ENCODE measurements at places on chromosomes 11 and 22.

DNA sequence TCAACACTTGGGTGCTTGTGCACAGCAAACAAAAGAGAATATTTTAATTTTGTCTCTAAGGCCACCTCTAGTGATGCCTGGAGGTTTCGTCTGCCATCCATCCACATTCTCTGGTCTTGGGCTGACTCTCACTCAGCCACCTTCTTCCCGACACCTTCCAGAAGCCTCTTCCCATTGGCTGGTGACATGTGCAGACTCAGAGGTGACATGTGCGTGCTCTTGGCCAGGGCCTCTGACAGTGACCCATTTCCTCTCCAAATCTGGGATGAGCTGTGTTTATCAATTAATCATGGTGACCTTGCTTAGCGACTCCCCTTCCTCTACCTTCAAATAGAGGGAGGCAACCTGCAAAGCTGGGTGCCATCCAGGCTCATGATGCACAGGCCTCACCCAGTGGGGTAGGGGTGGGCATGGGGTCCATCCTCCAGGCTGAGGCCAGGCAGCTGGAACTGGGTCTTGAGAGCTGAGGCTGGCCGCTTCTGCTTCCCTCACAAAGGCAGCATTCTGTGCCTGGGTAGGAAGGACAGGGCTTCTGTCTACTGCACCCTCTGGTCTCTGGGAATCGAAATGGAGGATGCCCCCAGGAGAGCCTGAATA is 91.8 kb downstream of the DHCR7 start:
- no peak for DNase-seq

DNA sequence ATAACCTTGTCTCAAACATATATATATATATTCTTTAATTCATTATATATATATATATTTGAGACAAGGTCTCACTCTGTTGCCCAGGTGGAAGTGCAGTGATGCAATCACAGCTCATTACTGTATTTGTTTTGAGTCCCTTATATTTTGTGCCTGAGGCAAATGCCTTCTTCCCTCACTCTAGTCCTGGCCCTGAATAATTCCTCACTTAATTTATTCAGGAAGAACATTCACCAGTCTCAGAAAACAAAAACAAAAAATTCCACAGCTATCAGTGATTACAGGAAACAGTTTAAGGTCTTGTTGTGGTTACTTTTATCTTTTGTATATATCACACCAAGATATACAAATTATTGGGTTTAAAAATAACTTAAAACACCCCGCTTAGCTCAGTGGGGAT is 155.7 kb downstream of the CWF19L2 start:
- no peak for DNase-seq

DNA sequence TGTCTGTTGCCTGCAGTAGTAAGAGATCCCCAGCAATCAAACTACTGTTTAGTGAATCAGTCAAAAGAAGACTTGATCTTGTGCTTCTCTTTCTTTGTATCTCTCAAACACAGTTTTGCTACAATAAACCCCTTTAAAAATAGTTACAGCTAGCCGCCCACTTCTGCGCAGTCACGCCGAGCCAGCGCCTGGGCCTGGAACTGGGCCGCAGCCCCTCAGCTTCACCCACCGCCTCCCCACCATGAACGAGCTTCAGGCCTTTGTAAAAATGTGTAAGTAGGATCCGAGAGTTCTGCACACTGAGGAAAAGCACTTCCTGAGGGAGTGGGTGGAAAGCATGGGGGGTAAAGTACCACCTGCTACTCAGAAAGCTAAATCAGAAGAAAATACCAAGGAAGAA is 60.5 kb downstream of the CWC15 start:
- no peak for DNase-seq

DNA sequence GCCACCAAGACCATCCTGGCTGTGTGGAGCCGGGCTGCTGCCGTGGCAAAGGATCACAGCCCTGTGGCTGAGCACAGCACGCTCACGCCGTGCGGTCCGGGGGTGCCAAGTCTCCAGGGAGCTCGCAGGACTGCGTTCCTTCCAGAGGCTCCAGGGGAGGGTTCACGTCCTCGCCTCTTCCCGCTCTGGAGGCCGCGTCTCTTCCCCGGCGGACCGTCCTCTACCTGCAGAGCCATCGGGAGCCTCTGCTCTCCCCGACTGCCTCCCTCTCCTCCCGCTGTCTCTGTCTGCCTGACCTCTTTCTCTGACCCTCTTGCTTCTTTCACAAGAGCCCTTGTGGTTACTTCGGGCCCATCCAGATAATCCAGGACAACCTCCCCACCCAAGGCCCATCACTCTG is 11.4 kb upstream of the MUC5AC start:
- no peak for DNase-seq

- DNase-seq: no peak
These were observed 10.4 kb downstream of the OR51T1 start for GRCh38 chr11:4891996-4892640.

DNA sequence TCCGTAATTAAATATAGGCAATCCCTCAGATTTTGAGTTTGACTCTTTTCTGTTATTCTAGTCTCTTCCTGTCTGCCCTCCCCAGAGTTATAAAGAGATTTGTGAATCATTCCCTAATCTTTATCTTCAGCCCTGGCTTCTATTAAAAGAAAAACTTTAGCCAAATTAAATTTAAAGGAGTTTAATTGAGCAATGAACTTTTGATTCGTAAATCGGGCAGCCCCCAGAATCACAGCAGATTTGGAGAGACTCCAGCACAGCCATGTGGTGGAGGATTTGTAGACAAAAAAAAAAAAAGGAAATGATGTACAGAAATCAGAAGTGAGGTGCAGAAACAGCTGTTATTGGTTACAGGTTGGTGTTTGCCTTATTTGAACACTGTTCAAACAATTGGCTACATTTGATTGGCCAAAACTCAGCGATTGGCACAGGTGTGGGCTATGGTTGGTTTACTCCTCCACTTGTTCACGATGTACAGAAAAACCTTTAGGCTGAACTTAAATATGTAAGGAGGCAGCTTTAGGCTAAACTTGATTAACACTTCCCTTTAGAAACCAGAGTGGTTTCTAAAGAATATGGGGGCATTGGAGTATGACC is 2.3 kb upstream of the ALKBH8 start:
- DNase-seq: no peak

- DNase-seq: no peak
These were observed 34.1 kb upstream of the TXNRD2 start for GRCh38 chr22:19975707-19976035.

GRCh38 chr22:27107824-27108223 is 450.4 kb downstream of the MIAT start:
- DNase-seq: no peak

- no peak for DNase-seq
These were observed 22.3 kb upstream of the MICAL2 start for GRCh38 chr11:12088047-12088481.

DNA sequence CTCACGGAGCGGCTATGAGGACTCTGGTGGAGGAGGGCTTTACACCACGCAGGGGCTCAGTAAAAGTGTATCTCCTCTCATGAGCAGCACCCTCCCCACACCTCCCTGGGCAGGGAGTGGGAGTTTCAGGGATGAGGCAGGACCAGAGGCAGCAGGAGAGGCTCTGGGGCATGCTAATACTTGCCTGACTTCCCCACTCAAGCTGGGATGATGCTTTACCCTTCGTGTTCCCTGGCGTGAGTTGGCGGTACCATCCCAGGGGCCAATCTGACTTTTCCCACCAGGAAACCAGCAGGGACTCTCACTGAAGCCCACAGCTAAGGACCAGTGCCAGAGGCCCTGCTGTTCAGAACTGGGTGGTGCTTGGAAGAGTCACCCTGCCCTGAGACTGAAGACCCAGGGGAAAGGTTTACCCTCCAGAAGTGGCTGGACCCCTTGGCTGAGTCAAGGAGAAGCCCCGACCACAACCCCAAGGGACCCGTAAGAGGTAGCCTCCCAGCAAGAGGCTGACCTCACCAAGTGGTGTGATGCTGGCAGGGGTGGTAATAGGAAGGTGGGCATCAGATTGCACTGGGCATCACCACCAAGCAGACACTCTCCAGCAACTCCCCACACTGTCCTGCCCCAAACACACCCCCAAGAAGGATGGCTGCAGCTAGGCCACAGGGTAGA is 65.6 kb downstream of the THAP12 start:
- DNase-seq: no peak

GRCh38 chr22:44129619-44129976 is 51.1 kb upstream of the PARVG start:
- no peak for DNase-seq

- DNase-seq: no peak
These were observed 13.1 kb downstream of the C1QTNF6 start for GRCh38 chr22:37174964-37175363.

- no peak for DNase-seq
These were observed 48.9 kb downstream of the NFAM1 start for GRCh38 chr22:42383287-42383686.
